ENCODE measurements at places on chromosomes 12 and 14. TPM values are rescaled to one million over a fixed set of nuclear protein-coding genes. Genes with fewer than 3 reads are reported as not detected.

DNA sequence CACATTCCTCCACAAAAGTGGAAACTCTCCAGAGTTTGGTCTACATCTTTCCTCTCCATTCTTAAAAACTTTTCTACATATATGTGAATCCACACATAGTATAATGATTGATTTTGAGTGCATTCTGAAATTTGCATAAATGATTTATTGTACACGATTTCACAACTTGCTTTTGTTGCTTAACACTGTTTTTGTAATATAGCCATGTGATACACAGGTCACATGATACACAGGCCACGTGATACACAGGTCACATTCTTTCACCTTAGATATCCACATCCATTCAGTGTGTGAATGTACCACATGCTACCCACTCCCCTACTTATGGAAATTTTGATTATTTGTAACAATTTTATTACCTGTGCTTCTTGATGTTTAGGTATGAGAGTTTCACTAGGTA lies 319.1 kb downstream of the ZFP36L1 start:
- no peak for DNase-seq

GRCh38 chr12:46535907-46536306 lies 163.3 kb upstream of the SLC38A2 start:
- DNase-seq = no peak

GRCh38 chr12:39297891-39298290 lies 145.0 kb downstream of the KIF21A start:
- DNase-seq = no peak

- DNase-seq = no peak
Measured at GRCh38 chr14:62269204-62269603, 507.0 kb downstream of the SNAPC1 start.

GRCh38 chr12:123853396-123854070 lies 91.4 kb downstream of the DNAH10 start:
- DNase-seq = no peak

DNA sequence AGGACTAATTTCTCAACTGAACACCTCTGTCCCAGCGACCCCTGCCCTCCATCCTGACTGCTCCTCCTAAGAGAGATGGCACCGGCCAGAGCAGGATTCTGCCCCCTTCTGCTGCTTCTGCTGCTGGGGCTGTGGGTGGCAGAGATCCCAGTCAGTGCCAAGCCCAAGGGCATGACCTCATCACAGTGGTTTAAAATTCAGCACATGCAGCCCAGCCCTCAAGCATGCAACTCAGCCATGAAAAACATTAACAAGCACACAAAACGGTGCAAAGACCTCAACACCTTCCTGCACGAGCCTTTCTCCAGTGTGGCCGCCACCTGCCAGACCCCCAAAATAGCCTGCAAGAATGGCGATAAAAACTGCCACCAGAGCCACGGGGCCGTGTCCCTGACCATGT lies 756 bp downstream of the RNASE7 start:
- DNase-seq = no peak

DNA sequence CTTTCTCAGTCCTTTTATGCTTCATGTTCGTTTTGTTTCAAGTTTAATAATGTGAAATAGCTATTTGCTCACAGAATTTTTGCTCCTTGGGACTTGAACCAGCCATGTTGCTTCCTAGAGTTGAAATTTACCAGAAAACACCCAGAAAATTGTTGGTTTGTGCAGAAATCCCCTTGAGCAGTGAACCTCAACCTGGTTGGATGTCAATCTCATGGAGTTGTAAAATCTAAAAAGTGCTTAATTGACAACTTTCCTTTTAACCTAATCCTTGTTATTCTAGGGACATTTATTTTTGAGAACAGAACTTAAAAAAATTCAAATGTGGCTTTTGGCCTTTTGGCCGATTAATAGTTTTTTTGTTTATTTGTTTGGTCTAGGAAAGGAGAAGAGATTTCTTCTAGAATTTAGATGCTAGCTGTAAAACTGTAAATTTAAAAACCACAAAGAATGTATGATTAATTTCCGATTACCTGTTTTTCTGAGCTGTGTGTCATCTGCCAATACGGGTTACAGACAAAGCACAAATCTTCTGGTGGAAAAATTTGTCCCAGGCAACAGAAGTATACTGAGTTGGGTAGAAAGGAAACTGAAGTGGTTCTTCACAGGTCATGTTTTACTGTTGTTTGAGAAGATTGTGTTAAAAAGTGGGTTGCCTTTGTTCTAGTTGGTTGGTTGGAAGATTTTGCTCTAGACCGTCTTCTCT lies 154.4 kb downstream of the FUT8 start:
- DNase-seq = no peak

GRCh38 chr12:51910168-51910567 lies 2.9 kb downstream of the ACVRL1 start:
- no peak for DNase-seq

- no peak for DNase-seq
Measured at GRCh38 chr12:130104571-130105106, 57.6 kb upstream of the FZD10 start.

DNA sequence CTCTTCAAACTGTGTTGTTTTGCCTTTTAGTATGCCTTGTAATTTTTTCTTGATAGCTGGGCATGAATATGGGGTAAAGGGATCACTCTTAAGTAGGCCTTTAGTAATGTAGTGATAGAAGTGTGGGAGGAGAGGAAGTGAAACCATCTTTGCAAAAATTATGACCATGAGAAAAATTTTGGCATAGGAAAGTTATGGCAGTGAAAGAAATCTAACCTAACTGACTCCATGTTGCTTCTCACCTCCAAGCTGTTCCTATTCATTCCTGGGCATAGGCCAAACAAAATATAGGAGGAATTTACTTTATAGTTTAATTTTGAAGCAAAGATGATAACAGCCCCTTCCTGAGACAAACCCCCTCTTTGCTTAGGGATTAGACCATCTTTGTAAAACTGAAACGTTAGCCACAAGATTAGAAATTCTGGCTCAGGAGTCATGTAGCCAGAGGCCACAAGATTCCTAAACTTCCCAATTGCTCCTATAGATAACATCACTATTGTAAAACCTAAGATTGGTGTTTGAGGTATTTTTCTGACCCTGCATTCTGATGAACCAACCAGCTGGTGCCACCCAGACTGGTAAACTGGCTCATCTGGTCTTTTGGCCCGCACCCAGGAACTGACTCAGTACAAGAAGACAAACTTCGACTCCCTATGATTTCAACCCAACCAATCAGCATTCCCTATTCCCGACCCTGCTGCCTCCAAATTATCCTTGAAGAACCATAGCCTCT lies 45.8 kb downstream of the CRADD start:
- no peak for DNase-seq

- DNase-seq = peak; percentile 16
Measured at GRCh38 chr12:56193025-56193578, 3.8 kb upstream of the SMARCC2 start.

GRCh38 chr14:88463318-88463717 lies 77.9 kb downstream of the SPATA7 start:
- no peak for DNase-seq

GRCh38 chr12:64675795-64676194 lies 65.5 kb downstream of the RASSF3 start:
- no peak for DNase-seq

DNA sequence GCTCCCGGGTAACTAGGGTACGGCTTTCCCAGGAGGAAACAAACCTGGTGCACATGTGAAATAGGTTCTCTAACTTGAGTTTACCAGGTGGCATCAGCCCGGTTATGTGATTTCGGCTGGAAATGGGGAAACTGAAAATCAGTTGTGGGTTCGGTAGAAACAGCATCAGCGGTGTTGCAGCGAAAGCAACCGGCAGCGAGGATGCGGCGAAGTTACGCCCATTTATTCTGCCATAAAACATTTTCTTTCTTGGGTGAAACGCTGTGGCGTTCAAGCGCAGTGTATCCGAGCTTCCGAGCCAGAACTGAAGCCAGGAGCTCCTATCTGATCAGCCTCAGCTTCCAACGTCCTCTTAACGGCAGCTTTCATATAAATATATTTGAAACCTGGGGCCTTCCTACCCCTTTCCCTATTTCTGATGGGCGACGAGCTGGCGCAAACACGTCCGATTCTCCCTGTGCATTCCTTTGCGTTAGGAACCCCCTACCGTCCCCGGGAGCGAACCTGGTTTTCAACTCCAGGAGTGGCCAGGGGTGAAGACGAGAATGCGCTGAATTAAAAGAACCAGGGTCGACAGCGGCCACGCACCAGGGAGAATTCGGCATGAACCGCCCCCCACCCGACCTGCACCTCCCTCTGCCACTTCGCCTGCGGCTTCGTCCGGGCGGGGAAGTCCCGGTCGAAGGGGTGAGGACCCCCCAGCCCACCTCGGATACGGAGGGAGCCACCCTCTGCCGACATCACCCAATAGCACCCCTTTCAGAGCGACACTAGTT lies 1.6 kb downstream of the DPF3 start:
- no peak for DNase-seq

CCT2 gene
- total RNA-seq = 150 TPM

PMEL gene
- 0.76 TPM for total RNA-seq

KRT6C gene
- total RNA-seq = 1,233 TPM
